ENCODE measurements at places on chromosomes 3 and 15.
A peak's percentile ranks its signal among the peaks of the same experiment; 100 is the strongest.

DNA sequence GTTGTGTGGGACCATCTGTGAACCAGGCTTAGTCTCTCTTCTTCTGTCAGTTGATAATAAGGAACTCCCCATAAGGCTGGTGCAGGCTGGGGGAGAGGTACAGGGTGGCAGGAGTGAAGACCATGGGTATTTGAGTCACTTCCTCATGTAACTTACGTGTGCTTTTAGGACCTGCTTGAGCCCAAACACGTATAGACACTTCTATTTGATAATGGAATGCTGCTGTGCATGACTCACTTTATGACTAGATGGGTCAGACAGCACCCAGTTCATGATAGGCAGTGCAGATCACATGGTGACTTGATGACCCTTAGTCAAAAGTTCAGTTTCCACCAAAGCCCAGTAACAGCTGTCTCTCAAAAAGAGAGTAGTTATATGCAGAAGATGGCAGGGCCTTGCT, 490.9 kb downstream of the ZBBX start:
- no peak for DNase-seq

GRCh38 chr3:36434687-36435426, 54.6 kb downstream of the STAC start:
- peak; percentile 40 for DNase-seq

DNA sequence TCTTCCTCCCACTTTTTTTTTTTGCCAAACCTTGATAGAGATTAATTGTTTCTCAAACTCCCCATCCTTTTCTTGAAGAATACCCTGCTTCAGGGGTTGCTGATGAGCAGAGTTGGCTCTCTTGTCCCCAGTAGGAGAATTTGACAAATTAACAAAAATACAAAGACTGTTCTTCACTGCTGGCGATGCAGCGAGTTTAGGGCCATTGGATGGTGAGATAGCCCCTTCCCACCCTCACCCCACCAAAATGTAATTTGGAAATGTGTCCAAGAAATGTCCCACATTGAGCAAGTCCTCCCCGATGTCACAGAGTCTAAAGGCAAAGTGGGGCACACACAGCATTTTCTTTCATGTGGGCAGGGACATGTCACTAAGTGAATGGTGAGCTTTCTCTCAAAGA, 136.0 kb upstream of the RARB start:
- no peak for DNase-seq

GRCh38 chr3:98761643-98762229, 1.4 kb upstream of the ST3GAL6 start:
- no peak for DNase-seq

DNA sequence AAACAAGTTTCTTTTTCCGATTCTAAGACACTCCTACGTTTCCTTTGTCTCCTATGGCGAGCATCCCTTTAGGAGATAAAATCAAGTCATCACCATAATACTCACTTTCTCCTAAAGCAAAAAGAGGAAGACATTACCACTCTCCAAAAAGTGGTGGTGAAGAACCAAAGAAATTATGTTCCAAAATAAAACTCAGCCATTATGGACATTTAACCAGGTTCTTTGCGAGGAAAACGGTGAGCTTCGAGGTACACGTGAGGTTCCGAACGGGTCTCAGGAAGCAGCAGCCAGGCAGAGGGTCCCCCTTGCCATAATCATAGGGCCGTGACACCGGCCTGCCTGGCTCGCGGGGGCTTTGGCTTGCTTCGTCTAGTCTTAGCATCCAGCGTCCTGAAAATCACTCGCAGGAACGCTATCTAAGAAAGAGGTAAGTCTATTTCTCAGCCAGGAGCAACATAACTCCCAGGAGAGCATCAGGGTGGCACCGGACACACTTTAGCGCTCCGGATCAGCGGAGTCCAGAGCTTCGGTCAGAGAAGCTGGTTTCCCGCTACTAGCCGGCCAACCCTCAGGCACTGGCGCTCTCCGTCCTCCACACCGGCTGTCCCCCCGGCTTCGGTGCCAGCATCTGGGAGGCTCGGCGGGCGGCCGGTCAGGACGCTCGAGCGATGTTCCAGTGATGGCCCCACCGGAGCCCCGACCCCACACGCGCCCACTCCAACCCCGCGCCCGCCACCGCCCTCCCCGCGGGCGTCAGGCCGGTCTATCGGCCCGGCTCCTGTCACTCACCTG, 581 bp downstream of the IP6K1 start:
- DNase-seq, result peak; percentile 45

GRCh38 chr3:24290596-24290995, 204.1 kb downstream of the THRB start:
- DNase-seq, result no peak

Measured in astrocyte of the spinal cord (primary cell).